ENCODE measurements at places on chromosomes 2 and 18.

- no peak for DNase-seq
Measured at GRCh38 chr2:160042054-160042453, 20.4 kb downstream of the PLA2R1 start.

GRCh38 chr18:36899289-36899688, 70.4 kb downstream of the KIAA1328 start:
- no peak for DNase-seq

DNA sequence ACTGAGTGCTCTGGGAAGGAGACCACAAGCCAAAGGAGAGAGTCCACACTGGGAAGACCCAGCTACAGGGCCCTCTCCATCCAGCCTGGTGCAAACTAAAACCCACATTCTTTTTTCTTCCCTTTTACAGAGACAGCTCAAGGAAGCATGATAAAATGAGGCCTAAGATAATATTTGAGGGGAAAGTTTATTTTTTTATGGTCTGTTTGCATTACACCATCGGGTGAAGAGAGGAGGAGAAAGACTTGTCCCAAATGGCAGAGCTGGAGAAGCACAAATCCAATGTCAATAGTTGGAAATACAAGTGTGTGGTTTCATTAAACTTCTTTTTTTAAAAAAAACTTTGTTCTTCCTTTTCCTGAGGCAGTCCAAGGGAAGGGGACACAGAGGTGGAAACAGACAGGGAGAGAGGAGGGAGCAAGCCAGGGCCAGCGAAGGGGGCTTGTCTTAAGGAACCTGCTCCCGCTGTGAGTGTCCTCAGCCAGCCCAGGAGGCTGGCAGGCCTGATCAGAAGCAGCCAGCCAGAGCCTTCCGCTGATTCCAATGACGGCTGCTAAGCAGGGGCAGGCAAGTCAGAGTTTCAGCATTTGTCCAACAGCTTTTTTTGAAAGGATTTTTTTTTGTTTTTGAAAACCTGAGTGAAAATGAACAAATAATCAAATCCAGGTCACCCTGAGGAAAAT, 203.8 kb upstream of the SIX2 start:
- no peak for DNase-seq

DNA sequence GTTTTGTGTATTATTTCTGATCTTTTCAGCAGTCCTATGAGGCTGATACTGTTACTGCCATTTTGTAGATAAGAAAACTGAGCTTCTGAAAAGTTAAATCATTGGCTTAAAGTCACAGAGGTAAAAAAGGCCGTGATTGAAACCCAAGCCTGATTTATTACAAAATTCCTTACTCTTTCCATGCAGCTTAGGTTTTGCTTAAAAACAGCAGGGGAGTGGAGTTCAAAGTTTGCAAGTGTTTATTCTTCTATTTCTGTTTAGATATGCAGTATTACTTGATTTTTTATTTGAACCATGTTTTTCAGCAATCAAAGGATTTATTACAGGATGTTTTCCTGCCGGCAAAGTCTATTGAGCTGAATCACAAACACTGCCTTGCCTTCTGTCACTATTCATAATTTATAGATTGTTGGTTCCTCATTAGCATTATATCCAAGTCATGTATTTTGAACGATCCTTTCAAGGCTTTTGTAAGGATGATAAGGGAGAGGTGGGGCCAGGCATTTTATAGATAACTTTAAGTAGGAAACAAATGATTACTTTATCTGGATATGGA, 31.9 kb upstream of the MSTN start:
- DNase-seq, result no peak

DNA sequence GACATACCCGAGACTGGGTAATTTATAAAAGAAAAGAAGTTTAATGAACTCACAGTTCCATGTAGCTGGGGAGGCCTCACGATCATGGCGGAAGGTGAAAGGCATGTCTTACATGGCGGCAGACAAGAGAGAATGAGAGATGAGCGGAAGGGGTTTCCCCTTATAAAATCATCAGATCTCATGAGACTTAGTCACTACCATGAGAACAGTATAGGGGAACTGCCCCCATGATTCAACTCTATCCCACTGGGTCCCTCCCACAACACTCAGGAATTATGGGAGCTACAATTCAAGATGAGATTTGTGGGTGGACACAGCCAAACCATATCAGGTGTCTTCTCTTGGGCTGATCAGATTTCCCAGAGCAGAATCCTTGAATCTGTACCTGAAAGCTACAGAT, 617.3 kb upstream of the ID2 start:
- no peak for DNase-seq

GRCh38 chr2:73995810-73996209, 11.1 kb downstream of the TET3 start:
- DNase-seq, result no peak

DNA sequence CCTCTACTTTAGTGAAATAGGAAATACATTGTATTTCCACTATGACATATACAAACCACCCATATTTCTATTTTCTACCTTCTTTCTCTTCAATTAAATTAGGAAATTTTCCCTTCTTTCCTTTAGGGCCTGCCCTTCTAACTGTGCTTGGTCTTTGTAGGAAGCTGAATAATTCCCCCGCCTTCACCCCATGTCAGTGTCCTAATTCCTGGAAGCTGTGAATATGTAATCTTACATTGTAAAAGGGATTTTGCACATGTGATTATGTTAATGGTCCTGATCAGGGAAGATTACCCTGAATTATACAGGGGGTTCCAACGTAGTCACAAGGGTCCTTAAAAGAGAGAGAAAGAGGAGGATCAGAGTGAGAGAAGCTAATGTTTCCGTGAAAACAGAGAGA, 40.2 kb downstream of the GRB14 start:
- no peak for DNase-seq

DNA sequence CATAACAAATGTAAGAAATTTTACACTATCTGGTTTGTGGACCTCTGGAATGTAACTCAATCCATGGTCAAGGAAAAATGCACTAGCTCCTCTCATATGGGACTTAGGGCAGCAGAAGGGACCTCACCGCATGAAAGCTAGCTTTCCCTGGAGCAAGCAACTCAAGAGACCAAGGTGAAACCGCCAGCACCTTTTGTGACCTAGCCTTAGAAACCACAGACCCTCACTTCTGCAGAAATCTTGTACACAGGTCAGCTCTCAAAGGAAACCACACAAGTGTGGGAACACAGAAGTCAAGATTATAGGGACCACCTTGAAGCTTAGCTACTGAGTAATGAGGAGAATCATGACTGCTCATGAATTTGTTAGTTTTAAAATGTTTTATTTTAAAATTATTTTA, 222.5 kb downstream of the DLGAP1 start:
- no peak for DNase-seq

DNA sequence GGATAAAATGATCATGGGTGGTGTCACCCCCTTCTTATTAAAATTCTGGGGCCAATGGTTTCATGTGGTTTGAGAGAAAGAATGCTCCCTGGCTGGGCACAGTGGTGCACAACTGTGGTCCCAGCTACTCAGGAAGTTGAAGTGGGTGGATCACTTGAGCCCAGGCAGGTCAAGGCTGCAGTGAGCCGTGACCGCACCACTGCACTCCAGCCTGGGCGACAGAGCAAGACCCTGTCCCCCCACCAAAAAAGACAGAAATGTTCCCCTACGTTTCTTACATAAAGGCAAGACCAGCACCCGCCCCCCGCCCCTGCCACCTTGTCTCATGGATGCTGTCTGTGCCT, 53.0 kb upstream of the ID2 start:
- no peak for DNase-seq

DNA sequence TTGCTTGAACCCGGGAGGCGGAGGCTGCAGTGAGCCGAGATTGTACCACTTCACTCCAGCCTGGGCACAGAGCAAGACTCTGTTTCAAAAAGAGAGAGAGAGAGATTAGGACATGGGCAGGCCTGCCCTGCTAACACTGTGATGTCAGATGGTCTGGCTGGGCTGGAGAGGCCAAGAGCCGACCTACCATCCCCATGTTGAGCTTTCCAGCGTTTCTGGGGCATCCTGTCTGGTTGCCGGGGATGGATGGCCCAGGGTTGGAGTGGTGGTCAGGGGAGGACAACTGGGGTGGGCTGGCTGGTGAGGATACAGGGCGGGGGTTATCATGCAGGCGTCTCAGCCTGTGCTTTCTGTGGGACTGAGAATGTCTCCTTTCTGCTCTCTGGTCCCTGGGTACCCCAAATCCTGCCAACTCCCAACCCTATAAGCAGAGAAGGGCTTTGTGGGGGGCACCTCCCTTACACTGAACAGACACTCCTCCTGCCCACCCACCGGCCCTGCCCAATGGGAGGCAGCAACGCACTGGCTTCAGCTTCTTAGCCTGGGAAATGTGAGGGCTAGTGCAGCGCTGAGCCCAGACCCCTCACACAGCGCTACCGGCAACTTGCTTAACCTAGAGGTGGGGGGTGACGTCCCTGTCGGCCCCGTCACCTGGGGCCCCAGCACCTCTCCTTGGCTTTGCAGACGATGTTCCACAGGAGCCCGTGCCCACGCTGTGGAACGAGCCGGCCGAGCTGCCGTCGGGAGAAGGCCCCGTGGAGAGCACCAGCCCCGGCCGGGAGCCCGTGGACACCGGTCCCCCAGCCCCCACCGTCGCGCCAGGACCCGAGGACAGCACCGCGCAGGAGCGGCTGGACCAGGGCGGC, 5.4 kb downstream of the SNORC start:
- DNase-seq, result no peak

DNA sequence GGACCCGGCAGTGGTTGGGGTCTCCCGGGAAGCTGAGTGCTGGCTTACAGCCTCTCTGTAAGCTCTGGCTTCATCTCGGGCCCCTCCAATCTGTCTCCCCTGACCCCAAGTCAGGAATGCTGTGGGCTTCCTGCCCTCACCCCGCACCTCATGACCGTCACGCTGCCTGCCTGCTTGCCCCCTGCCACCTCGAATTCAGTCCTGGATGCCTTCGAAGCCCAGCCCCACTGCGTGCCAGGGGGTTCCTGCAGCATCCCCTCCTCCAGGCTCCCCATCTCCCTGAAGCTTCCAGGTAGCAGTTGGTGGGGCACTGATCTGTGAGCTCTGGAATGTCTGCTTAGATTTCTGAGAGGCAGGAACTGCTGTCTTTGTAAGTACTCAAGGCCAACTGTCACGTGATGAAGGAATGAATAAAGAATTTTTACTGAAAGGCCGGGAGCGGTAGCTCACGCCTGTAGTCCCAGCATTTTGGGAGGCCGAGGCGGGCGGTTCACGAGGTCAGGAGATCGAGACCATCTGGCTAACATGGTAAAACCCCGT, 6.5 kb downstream of the CLHC1 start:
- DNase-seq, result no peak

- DNase-seq, result peak; percentile 1
Measured at GRCh38 chr18:56709463-56709862, 58.3 kb downstream of the WDR7 start.

DNA sequence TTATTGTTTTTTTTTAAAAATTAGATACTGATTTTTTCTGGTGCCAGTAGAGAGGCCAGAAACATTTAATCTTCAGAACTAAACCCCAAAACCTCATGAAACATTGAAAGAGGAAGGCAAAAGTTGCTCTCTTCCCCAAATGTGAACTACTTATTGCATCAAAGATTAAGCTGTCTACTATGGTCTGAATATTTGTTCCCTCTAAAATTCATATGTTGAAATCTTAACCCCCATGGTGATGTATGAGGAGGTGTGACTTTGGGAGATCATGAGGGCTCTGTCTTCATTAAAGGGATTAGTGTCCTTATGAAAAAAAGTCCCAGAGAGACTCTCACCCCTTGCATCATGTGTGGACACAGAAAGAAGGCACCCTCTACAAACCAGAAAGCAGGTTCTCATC, 28.2 kb upstream of the SLC8A1 start:
- DNase-seq, result no peak

- no peak for DNase-seq
Measured at GRCh38 chr2:70686577-70687460, 81.2 kb downstream of the ADD2 start.

DNA sequence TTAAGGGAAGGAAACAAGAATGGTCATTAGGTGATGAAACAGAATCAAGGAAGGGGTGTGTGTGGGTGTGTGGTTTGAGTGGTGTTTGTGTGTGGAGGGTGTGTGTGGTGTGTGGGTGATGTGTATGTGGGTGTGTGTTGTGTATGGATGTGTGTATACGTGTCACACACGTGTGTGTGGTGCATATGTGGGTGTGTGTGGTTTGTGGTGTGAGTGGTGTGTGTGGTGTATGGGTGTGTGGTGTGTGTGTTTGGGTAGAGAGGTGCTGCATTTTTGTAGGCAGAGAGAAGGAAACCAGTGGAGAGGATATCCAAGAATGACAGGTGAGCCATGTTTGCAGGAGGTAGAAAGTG, 1.1 kb upstream of the CEP192 start:
- no peak for DNase-seq

GRCh38 chr2:3885629-3886628, 182.6 kb downstream of the DCDC2C start:
- DNase-seq, result no peak

DNA sequence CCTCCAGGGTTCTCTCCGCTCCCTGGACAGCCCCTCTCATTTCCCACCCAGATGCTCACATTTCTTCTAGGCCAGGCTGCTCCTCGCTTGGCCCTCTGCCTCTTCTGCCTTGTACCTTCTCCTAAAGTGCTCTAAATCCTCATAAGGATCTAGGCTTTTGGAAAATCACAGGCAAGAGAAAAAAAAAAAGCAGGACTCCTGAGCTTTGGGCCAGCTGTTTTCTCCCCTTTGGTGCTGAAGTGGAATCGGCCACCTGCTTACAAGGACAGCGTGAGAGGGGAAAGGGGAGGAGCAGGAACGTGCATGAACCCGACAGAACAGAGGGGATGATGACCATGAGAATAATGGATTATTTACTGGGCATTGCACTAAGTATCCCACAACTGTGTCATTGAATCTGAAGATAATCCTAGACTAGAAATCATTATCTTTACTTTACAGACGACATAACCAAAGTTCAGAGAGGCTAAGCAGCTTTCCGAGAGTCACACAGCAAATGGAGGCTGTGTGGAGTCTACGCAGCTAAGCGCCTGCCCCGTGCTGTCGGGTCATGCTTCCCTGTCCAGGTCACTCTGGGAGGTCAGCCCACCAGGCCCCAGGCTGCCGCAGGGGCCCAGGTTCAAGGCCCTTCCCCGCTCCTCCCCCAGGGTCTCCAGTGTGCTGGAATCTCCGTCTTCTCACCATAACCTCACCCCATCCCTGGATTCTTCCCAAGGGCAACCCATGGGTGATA, 141.9 kb downstream of the PXDN start:
- no peak for DNase-seq

DNA sequence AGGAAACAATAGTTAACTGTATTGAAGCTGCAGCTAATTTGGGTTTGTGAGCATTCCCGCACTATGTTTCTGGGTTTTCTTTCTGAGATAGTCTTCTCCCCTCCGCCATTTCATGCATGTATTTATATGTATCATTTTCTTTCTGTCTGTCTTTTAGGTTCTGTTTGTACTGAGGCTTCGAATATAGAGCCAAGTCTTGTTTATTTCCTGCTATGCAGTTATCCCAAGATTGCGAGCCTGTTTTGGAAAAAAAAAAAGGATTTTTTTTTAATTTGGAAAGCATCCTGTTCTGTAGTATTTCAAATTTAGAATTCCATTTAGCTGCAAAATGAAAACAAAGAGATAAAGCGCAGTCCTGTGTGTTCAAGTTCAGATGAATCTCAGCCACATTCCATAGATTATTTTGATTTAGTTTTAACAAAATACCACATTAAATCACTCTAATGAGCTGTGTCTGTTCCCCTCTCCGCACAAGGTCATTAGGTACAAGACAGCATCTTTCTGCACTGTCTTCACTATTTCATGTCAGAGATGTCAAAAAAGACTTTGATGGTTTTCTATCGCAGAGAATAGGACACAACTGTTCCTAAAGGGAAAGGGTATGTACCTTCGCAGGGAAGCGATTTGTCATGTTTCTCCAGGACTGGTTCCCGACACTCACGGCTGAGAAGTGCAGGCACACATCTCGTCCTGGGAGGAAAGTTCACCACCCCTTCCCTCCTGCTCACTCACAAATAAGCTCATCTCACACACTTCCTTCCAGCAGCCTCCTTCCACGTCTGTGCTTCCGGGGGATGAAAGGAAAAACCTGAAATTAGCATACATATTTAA, 443.4 kb downstream of the ZNF516 start:
- no peak for DNase-seq
